RPMI7951 (cell line): ENCODE measurements at places on chromosomes 12 and 14. TPM values are rescaled to one million over a fixed set of nuclear protein-coding genes. Genes with fewer than 3 reads are reported as not detected.

- DNase-seq = peak; percentile 5
Observed at GRCh38 chr14:33184587-33184986, 245.9 kb downstream of the NPAS3 start.

- DNase-seq = no peak
Observed at GRCh38 chr14:77025744-77026165, 2.8 kb downstream of the IRF2BPL start.

The GPD1 gene
- total RNA-seq = 0.39 TPM in 1 of 2 replicates, not detected in the other

- DNase-seq = no peak
Observed at GRCh38 chr12:128715485-128715884, 108.3 kb downstream of the SLC15A4 start.

DNA sequence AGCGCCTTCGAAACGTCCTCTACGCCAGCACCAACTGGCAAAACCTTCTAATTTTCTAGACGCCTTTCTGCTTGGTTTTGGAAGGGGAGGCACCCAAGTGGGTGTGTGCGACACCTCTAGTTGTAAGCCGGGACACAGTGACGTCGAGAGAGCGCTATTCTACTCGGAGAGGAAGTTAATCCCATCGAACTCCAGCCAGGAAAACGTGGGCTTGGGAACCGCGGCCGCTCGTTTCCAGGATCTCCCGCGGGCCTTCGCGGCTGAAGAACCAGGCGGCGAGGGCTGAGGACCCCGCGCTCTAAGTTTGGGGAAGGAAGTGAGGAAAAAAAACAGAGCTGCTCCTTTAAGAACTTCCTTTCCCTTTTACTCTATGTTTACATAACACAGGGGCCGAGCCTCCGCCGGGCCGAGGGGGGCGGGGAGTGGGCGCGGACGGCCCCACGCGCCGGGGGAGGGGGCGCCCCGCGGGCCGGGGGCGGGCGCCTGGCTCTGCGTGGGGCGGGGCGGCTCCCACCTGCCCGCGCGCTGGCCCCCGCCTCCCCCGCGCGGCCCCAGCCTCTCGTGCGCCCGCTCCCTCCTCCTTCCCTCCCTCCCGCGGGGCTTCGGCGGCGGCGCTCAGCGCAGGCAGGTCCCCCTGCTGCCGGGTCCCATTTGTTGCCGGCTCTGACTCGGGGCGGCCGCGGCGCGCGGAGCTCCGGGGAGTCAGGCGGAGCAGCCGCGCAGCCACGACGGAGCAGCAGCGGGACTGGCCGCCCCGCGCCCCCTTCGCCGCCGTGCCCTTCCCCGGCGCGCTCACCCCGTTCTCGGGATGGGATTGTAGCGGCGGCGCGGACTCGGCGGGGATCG is at the start of gene PELI2:
Gene PELI2, plus strand, starts transcription at position 647 of the 846 bp plus-strand sequence. CDS start 250 bp downstream, outside the sequence.
- DNase-seq = peak; percentile 50

The SERPINA6 gene
- total RNA-seq = 1.4 and 2.1 TPM in 2 replicates

GRCh38 chr14:22549981-22550673 is 38.9 kb downstream of the DAD1 start:
- peak; percentile 95 for DNase-seq

- peak; percentile 37 for DNase-seq
Observed at GRCh38 chr14:102593061-102593824, 794 bp downstream of the RCOR1 start.

DNA sequence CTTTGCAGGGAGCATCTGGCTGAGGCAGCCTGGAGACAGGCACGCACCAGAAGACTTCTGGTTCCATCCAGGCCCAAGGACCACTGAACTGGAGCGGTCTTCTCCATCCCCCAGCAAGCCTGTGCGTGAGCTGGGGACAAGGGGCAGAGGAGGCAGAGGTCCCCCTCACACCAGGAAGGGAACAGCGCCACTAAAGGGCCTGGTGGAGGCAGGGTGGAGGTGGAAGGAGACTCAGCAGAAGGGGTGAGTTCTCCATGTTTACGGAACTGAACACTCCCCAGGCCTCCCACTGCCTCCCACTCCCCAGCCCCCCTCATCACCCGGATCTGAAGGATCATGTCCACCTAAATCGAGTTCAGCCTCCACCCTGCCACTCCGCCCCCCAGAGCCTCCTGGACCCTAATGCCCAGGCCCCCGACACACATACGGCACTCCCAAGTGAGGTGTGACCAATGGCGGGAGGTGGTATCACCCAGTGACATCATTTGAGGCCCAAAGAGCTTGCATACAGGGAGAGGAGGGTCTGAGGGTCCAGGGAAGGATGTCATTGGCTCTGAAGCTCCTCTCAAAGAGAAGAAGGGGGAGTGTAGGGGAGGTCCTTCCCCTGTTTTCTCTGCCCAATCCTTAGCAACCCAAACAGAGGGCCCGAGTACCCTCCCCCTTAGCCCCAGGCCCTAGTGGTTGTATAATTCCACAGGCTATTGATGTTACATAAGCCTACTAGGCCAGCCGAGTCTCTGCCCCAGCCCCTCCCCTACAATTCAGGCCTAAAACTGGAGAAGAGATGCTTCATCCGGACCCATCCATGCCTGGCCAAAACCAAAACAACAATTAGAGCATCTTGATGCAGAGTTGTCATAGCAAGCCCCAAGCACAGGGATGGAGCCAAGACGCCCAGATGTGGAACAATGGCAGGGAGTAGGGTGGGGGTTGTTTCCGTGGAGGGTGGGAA is 1.0 kb downstream of the FAIM2 start:
- no peak for DNase-seq

DNA sequence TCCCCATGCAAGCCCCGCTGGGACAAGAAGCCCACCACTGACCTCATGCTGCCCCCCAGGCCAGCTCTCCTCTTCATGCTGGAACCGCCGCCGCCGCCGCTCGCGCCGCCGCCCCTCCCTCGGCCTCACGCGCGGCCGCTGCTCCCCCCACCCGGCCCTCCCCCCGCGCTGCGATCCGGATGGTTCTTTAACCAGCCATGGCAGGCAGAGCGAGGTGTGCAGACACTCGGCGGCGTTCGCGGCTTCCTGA is at the start of gene DCAF5:
Gene DCAF5, minus strand, starts transcription at position 218 of the 250 bp plus-strand sequence. Its CDS starts 141 bp downstream, at position 77.
- peak; percentile 94 for DNase-seq

- no peak for DNase-seq
Observed at GRCh38 chr12:15600223-15600935, 188.8 kb downstream of the EPS8 start.

The CLEC6A gene
- total RNA-seq = not detected in 2 replicates

DNA sequence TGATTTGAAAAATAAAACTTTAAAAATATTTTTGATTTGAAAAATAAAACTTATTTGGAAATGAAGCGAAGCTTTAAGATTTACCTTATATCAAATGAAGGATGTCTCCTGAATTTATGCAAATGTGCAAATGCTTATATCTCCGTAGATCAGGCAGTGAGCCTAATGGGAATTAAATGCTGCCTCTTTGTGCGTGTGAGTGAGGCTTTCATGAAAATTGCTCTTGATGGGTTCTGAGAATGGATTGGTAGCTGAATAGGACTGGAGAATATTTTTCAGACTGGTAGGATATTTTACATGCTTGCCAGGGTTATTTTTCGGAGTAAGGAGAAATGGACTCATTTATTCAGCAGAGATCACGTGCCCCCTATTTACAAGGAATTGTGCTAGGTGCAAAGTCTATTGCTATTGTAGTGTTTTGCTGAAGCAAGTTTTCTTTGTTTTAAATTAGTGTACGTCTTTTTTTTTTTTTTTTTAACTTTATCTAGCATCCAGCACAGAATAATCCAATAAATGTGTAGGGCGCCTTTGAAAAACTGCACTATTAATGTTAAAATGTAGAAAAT is 2.4 kb downstream of the VRK1 start:
- no peak for DNase-seq

The TAMALIN gene
- 0.20 and 0.24 TPM in 2 replicates for total RNA-seq

The NR1H4 gene
- total RNA-seq = not detected in 2 replicates
